ENCODE measurements at places on chromosomes 4 and X.

DNA sequence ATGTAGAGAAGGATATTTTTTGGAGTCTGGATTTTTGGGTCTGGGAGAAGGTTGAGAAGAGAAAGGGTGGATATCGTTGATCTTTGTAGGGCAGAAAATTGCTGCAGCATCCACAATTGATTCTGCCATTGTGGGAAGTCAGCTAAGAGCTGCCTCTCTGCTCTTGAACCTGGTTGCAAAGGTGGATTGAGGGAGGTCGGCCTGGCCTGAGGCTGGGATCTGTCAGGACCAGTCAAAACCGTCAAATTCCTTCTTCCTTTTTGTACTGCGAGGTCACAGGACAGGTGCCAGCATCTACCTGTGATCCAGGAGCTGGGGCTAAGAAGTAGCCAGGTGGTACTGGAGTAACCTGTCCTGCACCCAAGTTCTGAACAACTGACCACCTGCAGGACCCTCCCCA is 93.7 kb downstream of the SHOX start:
- no peak for DNase-seq

GRCh38 chr4:106691749-106692148 is 323.2 kb upstream of the GIMD1 start:
- no peak for DNase-seq

DNA sequence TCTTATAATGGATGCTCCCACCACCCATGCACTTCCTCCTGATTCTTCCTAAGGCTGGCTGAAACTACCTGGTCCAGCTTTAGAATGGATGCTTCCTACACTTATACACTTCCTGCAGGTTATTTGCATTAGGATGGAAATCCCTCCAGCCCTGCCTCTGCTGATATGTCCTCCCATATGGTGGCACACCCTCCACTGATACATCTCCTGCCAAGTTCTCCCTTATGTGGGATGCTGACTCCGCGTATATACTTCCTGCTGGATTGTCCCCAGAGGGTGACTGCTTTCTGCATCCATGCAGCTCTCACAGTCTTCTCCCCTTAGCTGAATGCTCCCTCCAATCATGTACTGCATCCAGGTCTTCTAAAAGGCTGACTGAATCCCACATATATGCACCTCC is 254.6 kb upstream of the FAM47C start:
- DNase-seq, result no peak

GRCh38 chrX:64850371-64851082 is 125.7 kb downstream of the ZC4H2 start:
- peak; percentile 1 for DNase-seq

- DNase-seq, result no peak
Measured at GRCh38 chrX:138897621-138898492, 186.3 kb upstream of the FGF13 start.

DNA sequence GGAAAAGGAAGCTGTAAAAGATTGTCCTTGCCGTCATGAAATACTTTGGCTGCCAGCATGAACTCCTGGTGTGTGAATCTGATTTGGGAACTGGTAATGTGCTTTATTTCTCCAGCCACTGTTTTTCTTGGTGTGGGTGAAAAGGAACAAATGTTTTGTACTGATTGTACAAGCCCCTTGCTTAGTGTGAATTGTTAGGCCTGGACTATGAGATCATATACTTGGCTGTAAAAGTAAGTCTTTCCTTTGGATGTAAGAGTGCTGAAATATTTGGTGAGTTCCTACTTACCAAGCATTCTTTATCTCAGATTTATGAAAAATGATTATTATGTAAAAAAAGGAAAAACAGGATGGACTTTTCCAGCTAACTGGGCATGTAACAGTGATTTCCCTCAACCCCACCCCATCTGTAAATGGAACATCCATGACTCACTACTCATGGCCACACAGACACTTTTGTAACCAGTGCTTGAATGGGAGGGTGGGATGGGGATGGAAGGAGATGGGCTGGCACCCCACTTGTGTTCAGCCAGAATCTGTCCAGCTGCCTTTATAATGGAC is 6.3 kb downstream of the FNIP2 start:
- DNase-seq, result no peak

GRCh38 chr4:69759189-69759604 is 1.2 kb downstream of the SULT1B1 start:
- no peak for DNase-seq

DNA sequence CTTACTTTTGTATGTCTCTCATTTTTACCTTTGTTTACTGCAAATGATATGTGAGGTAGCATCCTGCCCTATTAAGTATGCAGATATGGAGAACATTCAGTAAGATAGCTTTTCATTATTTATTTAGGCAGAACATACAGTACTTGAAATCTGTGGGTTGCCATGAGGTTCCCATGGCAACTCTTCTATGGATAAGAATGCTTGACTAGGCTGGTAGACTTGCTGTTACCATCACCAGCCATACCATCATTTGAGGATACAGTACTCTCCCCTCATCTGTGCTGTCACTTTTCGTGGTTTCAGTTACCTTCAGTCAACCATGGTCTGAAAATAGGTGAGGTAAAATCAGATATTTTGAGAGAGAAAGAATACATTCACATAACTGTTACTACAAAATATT is 56.7 kb downstream of the NAF1 start:
- DNase-seq, result no peak

DNA sequence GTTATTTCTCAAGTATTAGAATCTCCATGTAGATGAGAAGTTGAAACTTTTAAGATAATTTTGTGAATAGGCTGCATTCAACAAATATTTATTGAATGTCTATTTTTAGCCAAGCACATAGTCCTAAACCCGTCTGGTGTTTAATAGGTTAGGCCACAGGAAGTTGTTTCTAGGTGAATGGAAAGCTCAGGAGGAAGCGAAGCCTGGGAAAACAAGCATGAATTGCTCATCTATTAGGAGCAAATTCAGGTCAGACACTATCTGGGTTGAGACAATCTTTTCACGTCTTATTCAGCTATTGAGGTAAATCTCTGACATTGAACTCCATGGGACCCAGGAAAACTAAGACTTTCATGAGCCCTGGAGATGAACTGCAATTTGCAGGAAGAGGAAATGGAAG is 43.1 kb upstream of the FREM3 start:
- no peak for DNase-seq

- DNase-seq, result no peak
Measured at GRCh38 chr4:57265831-57266582, 155.8 kb upstream of the IGFBP7 start.

DNA sequence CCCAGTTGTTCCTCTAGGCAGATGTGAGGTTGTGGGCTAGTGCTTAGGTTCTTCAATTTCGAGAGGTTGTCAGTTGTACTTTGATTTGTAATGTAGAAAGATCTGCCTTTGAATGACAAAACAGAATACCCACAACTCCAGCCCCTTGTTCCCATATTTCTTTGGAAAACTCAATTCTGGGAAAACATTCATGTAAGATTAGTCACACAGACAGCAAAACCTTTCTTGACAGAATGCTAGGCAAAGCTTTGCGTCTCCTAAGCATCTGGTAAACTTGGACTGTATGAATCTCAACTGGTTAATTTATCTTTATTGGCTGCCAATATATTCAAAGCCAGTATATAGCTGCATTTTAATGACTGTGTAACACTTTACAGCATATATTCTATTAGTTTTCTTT is 34.9 kb downstream of the NOCT start:
- DNase-seq, result no peak

DNA sequence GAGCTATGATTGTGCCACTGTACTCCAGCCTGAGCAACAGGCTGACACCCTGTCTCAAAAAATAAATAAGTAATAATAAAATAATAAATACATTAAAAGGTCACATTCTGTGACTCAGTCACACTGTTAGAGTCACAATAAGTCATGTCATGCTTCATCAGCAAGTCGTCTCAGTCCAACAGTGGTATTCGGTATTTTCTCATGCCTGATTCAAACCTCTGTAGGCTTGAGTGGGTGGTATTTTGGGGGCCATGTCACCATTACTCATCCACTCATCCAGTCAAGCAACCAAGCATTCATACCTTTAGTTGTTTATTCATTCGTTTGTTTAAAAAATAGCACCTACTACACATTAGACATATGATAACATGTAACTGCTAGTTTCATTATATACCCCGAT is 46.9 kb downstream of the SUPT20HL2 start:
- no peak for DNase-seq

GRCh38 chr4:79247695-79248394 is 78.0 kb downstream of the NAA11 start:
- DNase-seq, result no peak

DNA sequence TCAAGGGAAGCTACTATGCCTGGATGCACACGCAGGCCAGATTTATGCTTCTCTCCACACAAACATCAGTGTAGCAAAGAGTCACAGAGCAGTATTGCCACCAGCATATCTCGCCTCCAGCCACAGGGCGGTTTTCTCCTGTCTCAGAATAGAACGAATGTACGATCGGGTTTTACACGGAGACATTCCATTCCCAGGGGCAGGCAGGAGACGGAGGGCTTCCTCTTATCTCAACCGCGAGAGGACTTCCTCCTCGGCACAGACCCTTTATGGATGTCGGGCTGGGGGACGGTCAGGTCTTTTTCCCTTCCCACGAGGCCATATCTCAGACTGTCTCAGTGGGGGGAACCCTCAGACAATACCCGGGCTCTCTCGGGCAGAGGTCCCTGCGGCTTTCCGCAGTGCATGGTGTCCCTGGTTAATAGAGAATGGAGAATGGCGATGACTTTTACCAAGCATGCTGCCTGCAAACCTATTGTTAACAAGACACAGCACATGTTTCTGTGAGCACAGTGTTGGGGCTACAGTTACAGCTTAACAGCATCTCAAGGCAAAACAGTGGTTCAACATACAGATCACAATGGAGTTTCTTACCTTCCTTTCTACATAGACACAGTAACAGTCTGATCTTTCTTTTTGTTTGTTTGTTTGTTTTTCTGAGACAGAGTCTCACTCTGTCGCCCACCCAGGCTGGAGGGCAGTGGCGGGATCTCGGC is 24.1 kb downstream of the CSF2RA start:
- no peak for DNase-seq

GRCh38 chr4:184215709-184216328 is 1.9 kb downstream of the ENPP6 start:
- no peak for DNase-seq

- DNase-seq, result no peak
Measured at GRCh38 chrX:149688552-149688951, 23.3 kb upstream of the MAGEA11 start.

- no peak for DNase-seq
Measured at GRCh38 chr4:181216501-181216900, 1026.7 kb upstream of the TENM3 start.

GRCh38 chr4:6504900-6505496 is 32.6 kb upstream of the PPP2R2C start:
- no peak for DNase-seq

- no peak for DNase-seq
Measured at GRCh38 chr4:130820448-130820847, 1724.5 kb downstream of the C4orf33 start.

DNA sequence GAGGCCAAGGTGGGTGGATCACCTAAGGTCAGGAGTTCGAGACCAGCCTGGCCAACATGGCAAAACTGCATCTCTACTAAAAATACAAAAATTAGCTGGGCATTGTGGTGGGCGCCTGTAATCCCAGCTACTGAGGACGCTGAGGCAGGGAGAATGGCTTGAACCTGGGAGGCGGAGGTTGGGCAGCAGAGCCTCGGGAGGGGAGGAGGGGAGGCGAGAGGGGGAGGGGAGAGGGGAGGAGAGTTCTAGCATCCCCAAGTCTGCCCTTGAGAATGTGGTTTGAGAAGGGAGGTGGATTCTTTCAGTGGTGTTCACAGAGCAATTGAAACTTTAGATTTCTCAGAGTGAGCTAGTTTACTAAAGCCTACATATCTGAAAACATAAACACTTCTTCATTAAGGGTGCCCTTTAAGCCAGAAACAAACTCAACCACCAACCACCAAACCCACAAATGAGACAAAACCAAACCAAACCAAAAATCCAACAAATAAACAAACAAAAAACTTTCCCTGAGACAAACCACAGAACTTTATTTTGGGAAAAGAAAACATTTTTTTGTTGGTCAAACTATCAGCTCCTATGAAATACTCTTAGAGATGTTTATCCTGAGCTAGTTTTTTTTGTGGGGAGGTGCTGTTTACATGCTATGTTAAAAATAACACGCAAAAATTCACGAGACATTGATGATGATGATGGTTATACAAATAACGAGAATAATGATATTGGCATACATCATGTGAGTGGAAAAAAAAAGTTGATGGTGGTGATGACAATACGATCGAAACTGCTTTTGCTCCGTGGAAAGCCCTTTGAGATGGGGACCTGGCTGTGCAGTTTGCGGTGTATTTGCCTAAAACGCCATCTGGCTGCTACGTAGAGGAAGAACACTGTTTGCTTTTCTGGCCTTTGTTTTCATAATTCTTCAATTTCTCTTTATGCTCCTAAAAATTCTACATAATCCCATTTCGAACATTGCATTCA is 98.2 kb upstream of the PRKX start:
- peak; percentile 23 for DNase-seq

DNA sequence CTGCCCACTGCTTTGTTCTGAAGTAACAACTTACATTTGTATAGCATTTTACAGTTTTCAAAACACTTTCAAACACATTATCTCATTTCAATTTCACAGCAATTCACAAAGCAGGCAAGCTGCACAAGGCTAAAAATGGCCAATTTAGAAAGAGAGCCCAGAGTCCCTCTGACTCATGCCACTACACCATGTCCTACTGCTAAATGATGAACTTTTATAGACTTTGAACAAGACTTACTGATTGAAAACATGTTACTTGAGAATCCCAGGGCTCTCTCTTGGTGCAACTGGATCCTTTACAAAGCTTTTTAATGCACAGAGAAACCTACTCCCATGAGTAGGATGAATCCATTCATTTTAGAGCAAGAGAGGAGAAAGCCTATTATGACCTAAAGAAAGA is 5.8 kb upstream of the G3BP2 start:
- DNase-seq, result no peak

GRCh38 chr4:76117536-76117935 is 30.7 kb downstream of the NUP54 start:
- DNase-seq, result no peak

- DNase-seq, result no peak
Measured at GRCh38 chr4:80471756-80472155, 136.2 kb downstream of the CFAP299 start.

GRCh38 chr4:185898413-185898812 is 86.4 kb upstream of the SORBS2 start:
- no peak for DNase-seq

DNA sequence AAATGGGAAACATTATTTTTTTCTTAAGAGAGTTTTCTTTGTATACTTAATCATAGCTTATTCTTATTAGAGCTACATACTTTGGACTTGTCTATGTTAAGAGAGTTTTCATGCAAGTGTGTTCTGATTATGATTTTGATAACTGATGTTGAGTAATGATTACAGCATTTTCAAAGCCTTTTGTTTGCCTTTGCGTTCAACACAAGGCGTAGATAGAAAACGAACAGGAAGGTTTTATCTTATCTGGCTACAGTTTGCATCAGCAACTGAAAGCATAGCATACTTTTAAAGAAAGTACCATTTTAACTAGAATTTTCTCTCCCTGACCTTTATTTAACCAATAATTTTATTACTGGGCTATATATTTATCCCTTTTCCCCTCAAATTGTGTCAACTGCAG is 51.6 kb upstream of the PDLIM5 start:
- no peak for DNase-seq

GRCh38 chr4:73520821-73521220 is 39.3 kb downstream of the AFM start:
- no peak for DNase-seq

Data from naive thymus-derived CD8-positive, alpha-beta T cell (primary cell).